GM23338 (cell line): ENCODE measurements at places on chromosomes 11 and 22. TPM values are rescaled to one million over a fixed set of nuclear protein-coding genes. Genes with fewer than 3 reads are reported as not detected.

Gene UCP3
- 0.21 TPM in 1 of 2 replicates, not detected in the other for total RNA-seq

Gene RNF26
- 53.6 and 58.3 TPM in 2 replicates for total RNA-seq

Gene MGAT3
- 10.2 and 13.1 TPM in 2 replicates for total RNA-seq

Gene FAM227A
- total RNA-seq, result 6.1 and 11.0 TPM in 2 replicates

Gene BEST1
- 0.35 and 0.89 TPM in 2 replicates for total RNA-seq
